Thyroid gland (tissue), 4 donors: ENCODE measurements at places on chromosomes 3 and 15. TPM values are rescaled to one million over a fixed set of nuclear protein-coding genes. Genes with fewer than 3 reads are reported as not detected.
A peak's percentile ranks its signal among the peaks of the same experiment; 100 is the strongest.

The XCR1 gene
- not detected for total RNA-seq

DNA sequence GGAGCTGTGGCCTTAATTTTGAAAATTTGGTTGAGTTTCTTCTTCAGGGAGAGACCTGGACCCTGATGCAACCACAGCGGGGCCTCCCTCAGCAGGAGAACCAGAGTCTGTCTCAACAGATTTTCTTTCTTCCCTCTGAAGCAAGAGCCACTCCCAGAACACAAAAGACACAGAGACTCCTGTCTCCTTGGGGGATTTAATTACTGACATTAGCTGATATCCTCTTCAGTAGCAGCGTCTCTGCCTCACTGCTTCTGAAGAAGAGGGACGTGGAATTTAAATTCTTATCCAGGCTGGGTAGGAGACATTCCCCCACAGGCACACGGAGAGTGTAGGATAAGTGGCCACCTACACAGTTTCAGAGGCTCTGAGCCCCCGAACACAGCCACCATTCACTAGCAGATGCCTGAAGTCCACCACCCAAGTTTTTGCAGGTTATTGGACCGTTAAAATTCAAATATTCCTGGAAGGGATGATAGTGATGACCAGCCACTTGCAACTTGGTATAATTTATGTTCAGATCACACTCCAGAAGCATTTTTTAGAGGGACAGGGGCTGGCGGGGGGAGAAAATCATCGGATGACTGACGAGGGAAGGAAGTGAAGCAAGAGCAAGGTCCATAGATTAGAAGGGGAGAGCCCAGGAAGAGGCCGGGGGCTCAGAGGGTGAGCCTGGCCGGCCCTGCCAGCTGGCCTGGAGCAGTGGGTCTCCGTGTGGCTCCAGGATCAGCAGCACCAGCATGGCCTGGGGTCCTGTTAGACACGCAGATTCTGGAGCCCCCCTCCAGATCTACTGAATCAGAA, 109.7 kb downstream of the BDH1 start:
- no peak for DNase-seq

The GBE1 gene
- total RNA-seq, result 34.8 TPM

GRCh38 chr3:188747489-188747888, 424.3 kb upstream of the TPRG1 start:
- DNase-seq, result no peak

The CKMT1B gene
- 41.2 TPM for total RNA-seq

DNA sequence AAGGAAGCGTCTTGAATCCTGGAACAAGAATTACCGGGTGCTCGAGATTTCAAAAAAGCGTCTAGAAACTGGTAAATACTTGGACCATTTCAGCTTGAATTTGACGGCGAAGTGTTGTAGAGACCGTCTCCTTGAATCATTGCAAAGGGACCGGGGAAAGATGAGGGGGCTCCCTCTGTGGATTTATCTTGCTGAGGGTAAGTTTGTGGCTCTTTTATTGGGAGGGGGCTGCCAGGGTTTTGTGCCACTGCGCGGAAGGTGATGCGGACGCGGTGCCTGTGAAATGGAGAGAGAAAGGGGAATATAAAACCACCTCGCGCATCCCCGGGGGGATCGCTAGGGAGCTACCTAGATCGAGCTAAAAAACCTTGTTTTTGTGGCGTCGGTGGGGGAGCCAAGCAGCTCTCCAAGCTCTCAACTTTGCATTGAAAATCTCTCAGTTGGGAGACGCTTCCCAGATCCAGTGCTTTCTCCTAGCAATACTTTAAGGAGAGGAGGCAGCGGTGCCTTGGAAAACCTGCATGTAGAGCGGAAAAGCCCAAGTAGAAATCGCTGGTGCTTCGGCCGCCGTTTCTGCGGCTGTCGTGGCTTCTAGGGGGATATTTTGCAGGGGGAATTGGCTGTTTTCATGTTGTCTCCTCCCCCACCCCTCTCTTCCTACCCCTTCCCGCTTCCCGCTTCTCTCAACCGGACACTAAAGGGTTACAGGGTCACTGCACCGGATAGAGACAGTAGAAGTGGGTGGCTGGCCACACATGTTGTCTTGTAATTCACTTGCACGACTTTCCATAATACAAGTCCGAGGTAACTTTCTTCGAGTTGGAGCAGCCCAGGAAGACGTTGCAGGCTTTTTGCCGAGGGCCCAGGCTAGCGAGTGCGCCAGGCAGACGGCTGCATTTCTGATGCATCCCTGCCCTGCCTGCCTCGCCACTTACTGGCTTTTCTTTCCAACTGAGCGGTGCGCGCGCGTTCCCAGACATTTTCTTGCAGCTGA, 187.6 kb downstream of the NLGN1 start:
- DNase-seq, result peak; percentile 38

DNA sequence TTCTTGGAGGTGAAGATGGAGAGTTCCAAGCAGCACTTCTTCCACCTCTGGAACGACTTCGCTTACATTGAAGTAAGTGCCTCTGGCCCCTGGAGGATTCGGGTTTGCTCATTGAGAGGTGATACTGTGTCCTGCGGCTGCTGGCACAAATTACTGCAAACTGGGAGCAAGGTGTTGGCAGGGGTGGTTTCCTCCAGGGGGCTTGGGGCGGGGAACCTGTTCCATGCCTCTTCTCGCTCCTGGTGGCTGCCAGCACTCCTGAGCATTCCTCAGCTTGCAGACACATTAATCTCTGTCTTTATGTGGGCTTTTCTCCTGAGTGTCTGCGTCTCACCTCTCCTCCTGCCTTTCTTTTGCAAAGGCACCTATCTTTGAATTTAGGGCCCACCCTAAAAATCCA, 47.4 kb downstream of the MESD start:
- DNase-seq, result no peak

GRCh38 chr15:59298225-59298853, 74.3 kb downstream of the MYO1E start:
- peak; percentile 19 for DNase-seq

GRCh38 chr15:67968966-67969365, 85.1 kb upstream of the PIAS1 start:
- no peak for DNase-seq

DNA sequence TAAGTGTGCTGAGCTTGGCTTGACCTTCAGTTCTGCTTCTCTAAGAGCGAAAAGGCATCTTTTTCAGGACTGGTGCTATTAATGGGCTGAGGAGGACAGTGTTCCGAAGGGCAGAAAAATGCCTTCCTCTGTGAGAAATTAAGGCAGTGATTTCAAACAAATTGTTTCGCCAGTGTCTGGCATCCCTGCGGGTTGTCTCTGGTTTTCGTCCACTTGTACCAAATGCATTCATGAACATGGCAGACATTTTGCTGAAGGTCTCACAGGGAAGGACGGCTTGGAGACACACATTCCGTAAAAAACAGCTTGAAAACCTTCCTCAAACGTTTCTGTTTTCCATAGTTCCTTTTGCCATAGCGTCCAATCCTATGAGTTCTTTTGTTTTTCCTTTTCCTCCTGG, 57.1 kb downstream of the CEMIP start:
- DNase-seq, result no peak

- no peak for DNase-seq
Observed at GRCh38 chr3:99699841-99700240, 61.4 kb downstream of the COL8A1 start.

- DNase-seq, result no peak
Observed at GRCh38 chr3:124395584-124396338, 334.5 kb upstream of the UMPS start.

DNA sequence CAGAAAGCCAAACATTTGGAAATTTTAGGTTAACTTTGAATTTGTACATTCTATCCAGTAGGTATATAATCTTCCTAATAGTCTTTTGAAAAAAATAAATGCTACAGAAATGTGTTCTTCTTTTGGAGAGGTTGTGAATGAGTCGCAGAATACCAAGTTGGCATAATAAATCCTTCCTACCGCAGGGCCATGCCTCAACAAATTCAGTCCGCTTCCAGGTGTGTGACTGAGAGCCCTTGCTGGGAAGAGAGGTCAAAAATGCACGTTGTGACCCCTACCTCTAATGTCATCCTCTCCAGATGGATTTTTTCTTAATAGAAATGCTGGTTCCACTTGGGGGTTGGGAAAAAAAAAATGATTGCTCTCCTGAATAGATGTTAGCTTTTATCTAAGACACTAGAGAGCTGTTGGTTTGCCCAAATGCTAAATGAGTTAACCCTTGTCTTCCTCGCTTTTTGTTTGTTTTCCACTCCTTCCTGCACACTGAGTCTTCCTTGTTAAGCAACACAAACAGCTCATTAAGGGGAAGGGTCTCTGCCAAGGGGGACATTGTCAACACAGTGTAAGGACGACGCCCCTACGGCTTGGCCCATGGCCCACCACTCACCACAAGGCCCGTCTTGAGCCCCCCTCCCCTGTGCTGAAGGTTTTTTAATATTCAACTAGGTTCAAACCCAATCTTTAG, 33.9 kb downstream of the RLBP1 start:
- peak; percentile 54 for DNase-seq

The SERINC4 gene
- not detected for total RNA-seq

DNA sequence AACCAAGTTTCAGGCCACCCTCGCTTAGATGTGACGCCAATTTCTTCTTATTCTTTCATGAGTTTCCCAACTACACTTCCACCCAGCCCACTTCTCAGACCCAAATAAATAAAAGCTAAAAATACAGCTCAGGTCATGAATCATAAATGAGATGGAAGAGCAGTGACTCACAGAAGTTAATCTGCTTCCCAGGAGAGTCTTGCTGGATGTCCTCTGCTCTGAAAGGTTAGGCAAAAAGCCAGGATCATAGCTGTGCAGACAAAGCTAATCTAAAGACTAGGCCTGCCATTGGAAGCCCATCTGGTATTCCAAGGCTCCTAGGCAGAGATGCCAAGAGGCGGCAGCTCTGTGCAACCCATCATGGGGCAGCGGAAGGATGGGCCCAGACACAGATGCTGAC, 24.1 kb downstream of the SHC4 start:
- no peak for DNase-seq

DNA sequence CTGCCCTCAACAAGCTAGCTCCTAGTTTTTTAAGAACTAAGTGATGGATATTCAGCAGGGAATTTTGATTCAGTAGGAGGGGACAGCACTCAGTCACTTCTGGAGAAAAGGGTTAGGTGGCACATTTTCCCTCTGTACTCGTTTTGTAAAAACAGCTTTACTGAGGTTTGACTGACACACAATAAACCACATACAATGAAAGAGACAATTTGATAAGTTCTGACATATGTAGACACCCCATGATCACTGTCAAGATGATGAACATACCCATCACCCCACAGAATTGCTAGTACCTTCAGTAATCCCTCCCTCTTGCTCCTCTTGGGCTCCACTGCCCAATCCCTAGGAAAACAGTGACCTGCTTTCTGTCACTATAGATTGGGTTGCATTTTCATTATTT, 29.0 kb upstream of the PLAAT1 start:
- DNase-seq, result no peak

The SPATA12 gene
- not detected for total RNA-seq

DNA sequence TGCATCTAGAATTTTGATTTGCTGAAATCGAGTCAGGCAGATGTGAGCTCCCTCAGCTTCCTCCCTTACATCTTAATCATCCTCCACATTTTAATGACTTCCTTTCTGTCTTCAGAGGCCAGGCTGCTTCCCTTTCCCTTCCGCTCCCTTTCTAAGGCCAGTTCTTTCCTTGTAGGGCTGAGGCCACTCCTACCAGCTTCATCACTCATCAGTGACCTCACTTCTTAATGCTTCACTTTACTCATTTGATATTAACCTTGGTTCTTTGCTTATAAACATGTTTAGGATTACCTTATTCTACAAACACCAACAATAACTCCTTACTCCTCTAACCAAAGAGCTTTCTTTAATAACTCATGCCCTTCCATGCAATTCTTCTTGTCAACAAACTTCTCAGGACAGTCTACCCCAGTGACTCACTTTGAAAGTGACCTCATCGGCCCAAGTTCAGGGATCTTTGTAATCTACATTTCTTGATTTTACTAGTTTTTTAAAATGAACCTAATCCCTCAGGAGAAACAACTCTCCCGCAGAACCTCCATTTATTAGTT, 23.9 kb downstream of the ILDR1 start:
- no peak for DNase-seq

DNA sequence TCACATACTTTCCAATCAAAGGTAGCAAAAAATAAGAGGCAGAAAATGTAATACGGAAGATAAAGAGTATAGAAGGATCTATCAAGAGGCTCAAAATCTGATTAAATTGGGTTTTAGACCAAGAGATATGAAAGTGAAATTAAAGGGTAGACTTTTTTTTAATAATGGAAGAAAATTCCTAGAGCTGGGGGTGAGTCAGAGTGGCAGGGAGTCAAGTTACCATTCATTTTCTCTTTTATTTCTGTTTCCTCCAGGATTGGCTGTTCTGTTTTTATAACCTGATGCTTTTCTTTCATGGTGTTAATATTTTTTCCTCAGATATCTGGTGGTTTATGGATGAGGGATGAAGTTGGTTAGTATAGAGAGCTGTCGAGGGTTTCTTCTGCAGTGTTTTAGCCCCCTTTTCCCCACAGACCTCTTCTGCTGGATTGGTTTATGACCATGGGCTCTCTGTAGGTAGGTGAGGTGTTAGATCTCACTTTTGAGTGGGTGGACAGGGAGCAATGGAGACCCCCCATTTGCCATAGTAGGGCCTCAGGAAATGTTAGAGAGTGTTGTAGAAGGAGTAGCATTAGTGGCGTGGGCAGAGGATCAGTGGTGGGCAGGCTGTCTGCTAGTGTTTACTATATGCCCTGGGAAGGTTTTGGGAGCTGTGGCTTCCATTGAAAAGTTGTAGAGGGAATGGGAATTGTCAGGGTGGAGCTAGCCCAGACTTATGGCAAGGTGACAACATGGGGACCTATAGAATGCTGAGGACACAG, 201.6 kb upstream of the GOLGA6L4 start:
- DNase-seq, result no peak

GRCh38 chr3:138009476-138010272, at the start of gene CLDN18:
CLDN18 (plus strand) TSS chr3:138010165; CDS start chr3:138010226, 61 bp downstream.
- peak; percentile 75 for DNase-seq

GRCh38 chr3:80586338-80586737, 818.5 kb upstream of the ROBO1 start:
- DNase-seq, result no peak

- no peak for DNase-seq
Observed at GRCh38 chr3:120907659-120908029, 361 bp upstream of the STXBP5L start.

The TICRR gene
- under 0.01 TPM for total RNA-seq

The CCDC54 gene
- total RNA-seq, result 0.40 TPM

DNA sequence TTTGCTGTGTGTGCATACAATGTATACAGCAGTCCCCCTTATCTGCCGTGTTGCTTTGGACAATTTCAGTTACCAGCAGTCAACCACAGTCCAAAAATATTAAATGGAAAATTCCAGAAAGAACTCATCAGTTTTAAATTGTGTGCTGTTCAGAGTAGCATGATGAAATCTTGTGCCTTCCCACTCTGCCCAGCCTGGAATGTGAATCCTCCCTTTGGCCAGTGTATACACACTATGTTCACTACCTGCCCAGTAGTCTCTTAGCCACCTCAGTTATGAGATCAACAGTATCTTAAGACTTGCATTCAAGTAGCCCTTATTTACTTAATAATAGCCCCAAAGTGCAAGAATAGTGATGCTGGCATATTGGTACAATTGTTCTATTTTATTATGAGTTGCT, 133.6 kb upstream of the ABHD17C start:
- DNase-seq, result no peak

The P3H2 gene
- total RNA-seq, result 6.8 TPM
